IMR-90 (cell line): ENCODE measurements at places on chromosomes 16 and 17. TPM values are rescaled to one million over a fixed set of nuclear protein-coding genes. Genes with fewer than 3 reads are reported as not detected.

Gene CCL14
- polyA plus RNA-seq: not detected in 2 replicates

GRCh38 chr16:78227855-78228254 is 128.4 kb downstream of the WWOX start:
- no peak for DNase-seq

DNA sequence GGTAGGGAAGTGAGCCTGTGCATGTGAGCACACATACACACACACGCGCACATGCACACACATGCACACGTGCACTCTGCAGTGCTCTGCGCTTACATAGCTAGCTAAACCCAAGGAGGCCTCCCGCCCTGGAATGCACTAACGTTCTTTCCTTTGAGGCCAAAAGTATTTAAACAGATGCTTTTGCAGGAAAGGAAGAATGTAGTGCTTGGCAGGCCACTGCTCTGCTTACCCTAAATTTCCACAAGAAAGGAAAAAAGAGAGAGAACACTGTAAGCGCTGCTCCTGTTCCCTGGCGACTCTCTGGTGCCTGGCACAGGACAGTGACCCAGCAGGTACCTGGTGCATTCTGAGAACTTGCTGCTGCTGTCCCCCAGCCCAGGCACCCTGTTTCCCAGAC is 31.3 kb upstream of the MRPS23 start:
- peak; percentile 89 for DNase-seq

- DNase-seq: no peak
These were observed 33.5 kb upstream of the DOC2B start for GRCh38 chr17:214881-215331.

Gene SOX9
- 12.7 and 17.6 TPM in 2 replicates for polyA plus RNA-seq

Gene C16orf96
- polyA plus RNA-seq: not detected in 2 replicates

Gene TNP2
- not detected in 2 replicates for polyA plus RNA-seq

DNA sequence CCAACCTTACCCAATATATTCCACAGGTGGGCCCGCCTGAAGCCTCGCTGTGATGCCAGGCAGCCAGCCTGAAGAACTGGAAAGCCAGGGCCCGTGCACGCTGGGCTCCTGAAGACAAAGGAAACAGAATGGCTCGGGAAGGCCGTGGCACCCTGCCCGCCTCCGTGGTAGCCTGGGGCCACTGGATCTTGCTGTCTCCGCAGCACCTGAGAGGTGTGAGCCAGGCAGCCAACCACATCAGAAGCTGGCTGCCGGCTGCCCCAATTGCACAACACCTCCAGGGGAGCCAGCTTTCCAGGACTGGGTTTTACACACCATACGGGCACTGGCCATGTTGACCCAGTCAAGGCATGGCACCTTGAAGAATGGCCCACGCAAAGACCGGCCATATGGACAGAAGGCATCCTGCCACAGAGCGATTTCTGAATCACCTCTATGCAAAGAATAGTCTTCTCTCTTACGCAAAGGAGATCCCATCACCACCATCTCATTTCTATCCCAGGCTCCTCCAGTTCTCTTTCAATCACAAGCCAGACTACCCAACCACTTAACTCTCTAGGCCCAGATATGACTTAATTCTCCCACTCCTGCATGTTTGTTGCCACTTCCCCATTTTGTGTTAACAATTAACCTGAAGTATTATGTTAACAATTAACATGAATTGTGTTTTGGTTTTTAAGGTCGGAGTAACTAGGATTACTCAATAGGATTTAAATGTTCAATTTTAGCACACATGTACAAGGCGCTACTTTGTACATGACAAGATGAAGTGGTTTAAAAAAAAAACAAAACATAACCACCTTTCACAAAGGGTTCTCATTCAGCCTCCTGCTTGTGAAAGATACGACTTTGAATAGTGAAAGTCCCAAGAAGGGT is 32.1 kb downstream of the ZFHX3 start:
- DNase-seq: no peak

GRCh38 chr16:50797456-50797855 is 55.6 kb downstream of the CYLD start:
- peak; percentile 42 for DNase-seq

DNA sequence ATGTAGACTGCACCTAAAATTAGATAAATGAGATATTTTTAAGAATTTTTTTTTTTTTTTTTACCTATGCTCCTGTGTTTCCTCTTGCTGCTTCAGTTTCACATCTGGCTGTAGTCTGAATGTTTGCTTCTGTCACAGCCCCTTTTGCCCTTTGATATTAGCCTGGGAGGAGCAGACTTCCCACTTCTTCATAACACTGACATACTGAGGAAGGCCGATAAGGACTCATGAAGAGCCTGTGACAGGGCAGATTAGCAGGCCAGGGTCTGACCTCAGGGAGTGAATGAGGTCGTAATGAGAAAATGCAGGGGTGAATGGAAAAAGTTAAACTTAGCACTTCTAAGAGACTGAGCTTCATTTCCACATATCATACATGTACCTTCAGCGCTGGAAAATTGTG is at the start of gene SLFN14:
Gene SLFN14, minus strand, starts transcription at position 117 of the 400 bp plus-strand sequence. CDS start 2,757 bp downstream, outside the sequence.
- no peak for DNase-seq

Gene SCNN1G
- polyA plus RNA-seq: not detected in 2 replicates

Gene MT1M
- 0.10 TPM in 1 of 2 replicates, not detected in the other for polyA plus RNA-seq

DNA sequence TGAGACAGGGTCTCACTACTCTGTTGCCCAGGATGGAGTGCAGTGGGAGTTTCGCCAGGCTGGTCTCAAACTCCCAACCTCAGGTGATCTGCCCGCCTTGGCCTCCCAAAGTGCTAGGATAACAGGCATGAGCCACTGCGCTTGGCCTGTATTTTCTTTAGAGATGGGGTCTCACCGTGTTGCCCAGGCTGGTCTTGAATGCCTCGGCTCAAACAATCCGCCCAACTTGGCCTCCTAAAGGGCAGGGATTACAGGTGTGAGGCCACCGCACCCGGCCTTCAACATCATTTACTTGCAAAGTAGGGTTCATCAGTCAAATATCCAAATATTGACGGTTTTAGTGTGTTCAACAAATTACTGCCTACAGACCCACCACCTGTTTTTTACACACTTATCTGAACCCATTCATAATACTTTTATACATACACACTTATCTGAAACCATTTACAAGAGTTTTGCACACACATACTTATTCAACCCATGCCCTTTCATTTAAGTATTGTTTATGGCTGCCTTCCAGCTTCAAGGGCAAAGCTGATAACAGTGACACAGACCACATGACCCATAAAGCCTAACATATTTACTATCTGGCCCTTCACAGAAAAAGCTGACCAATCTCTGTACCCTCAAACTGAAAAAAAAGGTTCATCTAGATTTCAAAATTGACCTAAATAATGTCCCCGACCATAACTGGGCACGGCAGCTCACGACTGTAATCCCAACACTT is 11.9 kb downstream of the TMEM170A start:
- DNase-seq: no peak

Gene GNG13
- polyA plus RNA-seq: not detected in 2 replicates

- DNase-seq: no peak
These were observed 130.8 kb upstream of the CHMP6 start for GRCh38 chr17:80860703-80861417.

DNA sequence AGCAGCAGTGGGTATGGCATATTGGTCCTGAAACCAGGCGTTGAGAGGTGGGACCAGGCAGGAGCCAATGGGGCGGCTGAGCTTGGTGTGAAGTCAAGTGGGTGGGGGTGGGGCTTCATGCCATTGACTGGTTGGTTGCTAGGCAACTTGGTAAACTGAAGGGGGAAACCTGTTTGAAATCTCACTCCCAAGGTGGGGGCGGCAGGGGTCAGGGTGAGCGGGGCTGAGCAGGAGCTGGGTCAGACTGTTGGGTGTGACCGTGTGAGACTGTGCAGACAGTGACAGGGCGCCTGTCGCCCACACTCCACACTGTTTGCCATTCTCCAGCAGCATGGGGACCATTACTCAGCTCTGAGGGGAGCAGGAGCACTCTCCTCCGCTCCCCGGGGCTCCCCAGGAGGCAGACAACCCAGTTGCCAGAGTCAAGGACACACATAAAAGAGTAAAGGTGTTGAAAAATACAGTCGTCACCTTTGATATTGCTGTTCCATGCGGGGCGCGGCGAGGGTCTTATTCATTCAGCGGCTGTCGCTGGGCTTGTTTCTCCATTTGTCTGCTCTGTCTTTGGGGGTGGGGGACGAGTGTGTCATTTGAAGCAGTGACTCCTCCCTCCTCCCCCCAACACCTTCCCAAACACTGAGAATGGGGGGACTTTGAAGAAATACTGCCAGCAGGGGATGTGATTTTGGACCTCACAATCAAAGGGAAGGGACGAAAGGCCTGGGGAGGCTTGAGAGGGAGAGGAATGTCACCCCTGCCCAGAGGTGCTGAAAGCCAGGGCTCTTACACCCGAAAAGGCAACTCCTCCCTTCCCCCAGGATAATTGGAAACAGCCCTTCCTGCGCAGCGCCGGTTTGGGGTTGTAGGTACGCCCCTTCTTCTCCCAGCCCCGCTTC is 1.2 kb upstream of the EFNB3 start:
- DNase-seq: no peak

- DNase-seq: no peak
These were observed 41.9 kb downstream of the TMEM100 start for GRCh38 chr17:55680686-55681341.

GRCh38 chr16:77297996-77298395 is 98.8 kb downstream of the SYCE1L start:
- DNase-seq: no peak

DNA sequence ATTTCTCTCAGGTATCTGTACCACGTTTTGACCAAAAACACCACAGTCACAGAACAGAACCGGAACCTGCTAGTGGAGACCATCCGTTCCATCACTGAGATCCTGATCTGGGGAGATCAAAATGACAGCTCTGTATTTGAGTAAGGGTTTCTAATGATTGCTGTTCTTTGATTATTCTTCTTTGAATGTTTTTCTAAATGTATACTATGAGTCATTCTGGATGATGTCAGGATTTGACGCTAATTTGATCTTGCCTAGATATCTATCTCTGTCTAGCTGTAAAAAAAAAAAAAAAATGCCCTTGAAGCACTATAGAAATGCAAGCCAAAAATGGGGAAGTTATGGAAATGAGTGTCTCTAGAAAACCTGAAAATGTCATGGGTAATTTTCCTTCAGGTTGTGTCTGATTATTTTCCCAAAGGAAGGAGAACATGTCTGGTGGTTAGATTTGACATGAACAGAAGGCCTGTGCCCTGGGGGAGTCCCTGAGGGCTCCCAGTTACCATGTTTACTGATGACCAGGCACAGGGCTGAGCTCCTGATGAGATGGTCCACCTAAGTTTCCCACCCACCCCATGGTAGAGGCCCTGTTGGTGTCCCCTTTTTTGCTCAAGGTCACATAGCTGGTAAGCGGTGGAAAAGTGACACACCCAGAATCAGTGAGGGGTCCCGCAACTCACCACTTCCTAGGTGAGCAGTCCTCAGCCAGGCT is 13.6 kb downstream of the CLEC16A start:
- peak; percentile 59 for DNase-seq

DNA sequence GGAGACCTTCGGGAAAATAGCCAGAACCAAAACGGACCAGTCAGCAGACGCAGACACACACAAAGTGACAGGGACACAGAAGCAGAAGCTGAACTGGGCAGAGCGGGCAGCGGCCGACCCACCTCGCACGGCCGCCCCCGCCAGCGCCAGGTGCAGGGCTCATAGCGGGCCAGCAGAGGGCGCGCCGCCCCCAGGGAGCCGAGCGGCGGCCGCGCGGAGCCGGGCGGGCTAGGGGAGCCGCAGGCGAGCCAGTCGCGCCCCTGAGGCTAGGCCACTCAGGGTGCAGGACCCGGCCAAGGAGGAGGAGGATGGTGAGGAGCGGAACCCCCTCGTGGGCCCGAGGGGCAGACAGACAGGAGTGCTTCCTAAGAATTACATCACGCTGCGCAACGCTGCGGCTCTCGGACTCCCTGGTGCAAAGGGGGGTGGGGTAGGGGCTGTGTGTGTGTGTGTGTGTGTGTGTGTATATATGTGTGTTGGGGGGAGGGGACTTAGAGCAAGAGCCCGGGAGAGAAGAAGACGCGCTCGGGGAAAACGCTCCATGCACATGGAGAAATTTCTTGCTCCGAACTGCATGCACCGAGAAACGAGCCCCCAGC is 913 bp upstream of the NOG start:
- DNase-seq: peak; percentile 39

DNA sequence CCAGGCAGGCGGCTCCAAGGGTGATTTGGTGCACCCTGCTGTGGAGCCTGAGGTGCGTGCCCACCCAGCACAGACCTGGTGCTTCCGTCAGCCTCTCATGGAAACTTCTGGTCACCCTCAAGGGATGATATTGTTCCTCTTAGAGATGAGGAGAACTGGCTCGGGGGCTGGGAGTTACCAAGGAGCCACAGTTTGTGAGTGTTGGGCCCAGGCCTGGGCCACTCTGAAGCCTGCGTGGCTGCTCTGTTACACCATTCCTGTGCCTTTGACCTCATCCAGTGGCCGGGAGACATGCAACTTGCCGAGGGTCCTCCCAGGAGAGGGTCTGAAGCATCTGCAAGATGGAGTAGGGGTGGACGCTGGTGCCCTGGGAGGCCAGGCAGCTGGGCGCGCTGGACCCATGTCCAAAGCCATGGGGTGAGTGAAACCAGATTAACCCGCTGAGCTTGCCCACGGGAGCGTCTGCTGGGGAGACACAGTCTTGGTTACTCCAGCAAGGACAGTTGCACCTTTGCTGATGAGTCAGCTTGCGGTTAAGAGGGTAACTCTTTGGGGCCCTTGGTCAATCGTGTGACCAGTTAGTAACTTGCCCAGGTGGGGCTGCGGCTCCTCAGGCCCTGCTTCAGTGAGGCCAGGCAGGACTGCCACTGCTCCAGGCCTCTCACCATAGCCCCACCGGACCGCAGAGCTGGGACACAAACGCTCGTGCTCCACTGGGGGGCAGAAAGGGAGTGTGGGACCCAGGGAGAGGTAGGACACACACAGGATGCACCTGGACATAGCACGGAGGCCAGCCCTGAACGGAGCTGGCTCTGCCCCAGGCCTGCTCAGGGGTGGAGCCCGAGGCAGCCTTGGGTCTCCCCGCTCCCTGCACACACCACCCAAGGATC is 7.5 kb downstream of the C16orf90 start:
- no peak for DNase-seq

- DNase-seq: peak; percentile 85
These were observed 7.4 kb downstream of the PRCD start for GRCh38 chr17:76547183-76547641.

GRCh38 chr16:872436-873242 is 72.1 kb upstream of the GNG13 start:
- DNase-seq: no peak

- no peak for DNase-seq
These were observed at the start of gene TOX3 for GRCh38 chr16:52547004-52547833. Gene TOX3 (minus strand): TSS chr16:52547143. CDS start chr16:52546723, 420 bp downstream.

Gene ZNF319
- polyA plus RNA-seq: 6.3 TPM in 2 replicates
